IMR-90 (cell line): ENCODE measurements at places on chromosomes 4 and X. TPM values are rescaled to one million over a fixed set of nuclear protein-coding genes. Genes with fewer than 3 reads are reported as not detected.

DNA sequence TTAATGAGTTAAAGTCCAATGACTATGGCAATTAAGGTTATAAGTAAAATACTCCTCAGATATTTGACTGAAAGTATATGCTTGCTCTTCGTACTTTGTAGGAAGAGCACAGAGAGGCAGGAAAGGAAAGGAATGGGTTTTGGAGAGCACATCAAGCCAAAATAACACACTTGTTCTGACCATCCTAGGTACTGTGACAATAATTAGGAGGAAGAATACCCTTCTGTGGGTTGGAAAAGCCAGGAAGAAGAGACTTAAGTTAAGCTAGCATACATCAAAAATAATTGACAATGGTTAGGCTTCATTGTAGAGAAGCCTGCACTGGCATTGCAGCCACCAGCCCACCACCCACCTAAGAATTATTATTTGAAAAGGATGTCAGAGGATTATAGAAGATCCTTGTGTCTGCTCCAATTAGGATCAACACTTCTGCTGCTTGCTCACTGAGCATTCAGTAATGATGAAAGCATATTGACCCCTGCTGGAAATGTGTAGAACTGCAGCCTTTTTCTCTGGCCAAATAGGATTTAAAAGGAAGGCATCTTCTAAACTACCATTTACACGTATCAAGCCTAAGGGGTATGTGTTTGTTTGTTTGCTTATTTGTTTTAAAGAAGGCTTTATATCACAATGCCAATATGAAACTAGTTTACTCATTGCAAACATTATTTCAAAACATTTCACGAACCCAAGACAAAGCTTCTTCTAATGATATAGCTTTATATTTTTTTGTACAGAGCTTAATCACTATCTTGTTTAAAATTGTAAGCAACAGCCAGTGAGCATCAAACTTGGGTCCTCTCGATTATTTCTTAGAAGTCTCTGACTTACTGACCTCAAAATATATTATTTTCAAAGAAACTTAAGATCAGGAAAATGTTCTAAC, 286.2 kb upstream of the TET2 start:
- peak; percentile 63 for DNase-seq

- no peak for DNase-seq
Measured at GRCh38 chr4:180578175-180578574, 1665.0 kb upstream of the TENM3 start.

- peak; percentile 88 for DNase-seq
Measured at GRCh38 chr4:53899586-53900270, 164.7 kb downstream of the CHIC2 start.

GRCh38 chr4:27692158-27692557, 831.5 kb downstream of the STIM2 start:
- peak; percentile 29 for DNase-seq

- no peak for DNase-seq
Measured at GRCh38 chrX:73977542-73978169, 326.3 kb upstream of the ZCCHC13 start.

DNA sequence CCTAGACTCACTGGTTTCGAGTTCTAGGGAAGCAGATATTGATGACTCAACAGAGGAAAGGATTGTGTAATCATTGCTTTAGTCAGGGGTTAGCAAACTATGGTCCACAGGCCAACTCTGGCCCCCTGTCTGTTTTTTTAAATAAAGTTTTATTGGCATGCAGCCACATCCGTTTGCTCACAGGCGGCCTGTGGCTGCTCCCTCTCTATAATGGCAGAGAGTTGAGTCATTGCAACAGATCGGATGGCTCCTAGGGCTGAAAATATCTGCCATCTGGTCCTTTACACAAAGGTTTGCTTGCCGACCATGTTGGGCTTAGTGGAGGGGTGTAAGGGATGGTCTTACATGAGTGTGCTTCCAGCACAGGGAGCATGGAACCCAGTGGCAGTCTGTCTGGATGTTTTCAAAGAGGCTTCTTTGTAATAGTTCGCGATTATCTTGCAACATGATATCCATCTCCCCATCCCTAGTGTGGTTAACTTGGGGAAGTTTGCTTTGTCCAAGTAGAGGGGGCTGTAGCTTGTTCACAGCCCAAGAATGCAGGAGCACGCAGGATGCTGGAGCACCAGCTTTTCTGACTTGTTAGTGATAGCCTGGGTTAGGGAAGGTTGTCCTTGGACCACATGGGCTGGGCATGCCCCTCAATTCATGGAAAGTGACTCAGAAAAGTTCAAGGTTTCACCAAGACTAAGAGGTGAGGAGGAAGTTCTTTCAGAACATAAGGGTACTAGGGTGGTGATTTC, 59.3 kb upstream of the CLDN34 start:
- peak; percentile 94 for DNase-seq

GRCh38 chr4:155964016-155964891, 10.6 kb upstream of the CTSO start:
- DNase-seq = no peak

DNA sequence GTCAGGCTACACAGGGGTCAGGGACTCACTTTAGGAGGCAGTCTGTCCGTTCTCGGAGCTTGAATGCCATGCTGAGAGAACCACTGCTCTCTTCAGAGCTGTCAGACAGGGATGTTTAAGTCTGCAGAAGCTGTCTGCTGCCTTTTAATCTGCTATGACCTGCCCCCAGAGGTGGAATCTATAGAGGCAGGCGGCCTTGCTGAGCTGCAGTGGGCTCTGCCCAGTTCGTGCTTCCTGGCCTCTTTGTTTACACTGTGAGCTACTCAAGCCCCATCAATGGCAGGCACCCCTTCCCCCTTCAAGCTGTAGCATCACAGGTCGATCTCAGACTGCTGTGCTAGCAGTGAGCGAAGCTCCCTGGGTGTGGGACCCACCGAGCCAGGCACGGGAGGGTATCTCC, 31.5 kb upstream of the UNC5C start:
- DNase-seq = no peak

DNA sequence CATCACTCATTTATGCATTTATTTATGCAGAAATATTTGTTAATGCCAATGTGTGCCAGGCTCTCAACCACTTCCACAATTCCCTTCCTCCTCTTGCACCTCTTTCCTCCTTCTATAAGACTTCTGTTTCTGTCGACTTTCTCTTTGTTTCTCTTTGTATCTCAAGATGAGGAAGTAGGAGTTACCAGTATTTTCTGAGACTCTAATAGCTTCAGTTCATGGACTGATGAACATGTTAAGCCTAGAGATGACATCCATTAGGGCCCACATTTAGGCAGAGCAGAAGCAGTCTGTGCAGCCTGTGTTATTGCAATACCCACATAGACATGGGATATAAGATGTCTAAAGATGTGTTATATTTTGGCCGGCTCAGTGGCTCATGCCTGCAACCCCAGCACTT, 241.8 kb upstream of the SMIM31 start:
- no peak for DNase-seq

GRCh38 chrX:68059469-68059868, 373.8 kb downstream of the OPHN1 start:
- no peak for DNase-seq

DNA sequence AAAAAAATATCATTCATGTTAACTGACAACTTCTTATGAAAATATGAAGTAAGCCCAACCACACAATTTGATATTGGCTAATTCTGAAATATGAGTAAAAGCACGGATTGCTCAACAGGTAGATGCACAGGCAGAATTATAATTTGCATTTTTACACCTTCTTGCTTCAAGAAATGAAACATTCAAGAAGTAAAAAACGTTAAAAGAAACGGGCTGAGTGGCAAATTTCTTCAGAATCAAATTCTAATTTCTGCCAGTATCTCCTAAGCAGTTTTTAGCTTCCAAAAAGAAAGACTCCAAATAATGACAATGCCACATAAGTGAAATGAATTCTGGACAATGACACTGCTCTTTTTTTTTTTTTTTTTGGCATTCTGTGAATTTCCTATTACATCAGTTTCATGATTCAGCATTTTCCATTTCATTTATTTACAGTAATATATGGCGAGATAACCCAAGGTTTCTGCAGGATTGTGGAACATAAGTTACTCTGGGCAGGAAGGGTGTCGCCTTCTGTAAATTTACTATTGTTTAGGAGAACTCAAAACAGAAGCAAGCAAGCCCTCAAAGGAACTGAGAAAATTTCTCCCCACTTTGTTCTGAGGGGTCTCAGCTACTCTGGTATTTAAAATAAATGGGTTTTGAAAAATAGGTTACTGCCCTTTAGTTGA, 1.4 kb downstream of the SEL1L3 start:
- DNase-seq = peak; percentile 47

- DNase-seq = peak; percentile 7
Measured at GRCh38 chr4:48633657-48634056, 143.6 kb downstream of the ZAR1 start.

- DNase-seq = peak; percentile 61
Measured at GRCh38 chr4:16026160-16026761, 57.6 kb downstream of the PROM1 start.

GRCh38 chr4:174036576-174036975, 246.9 kb downstream of the FBXO8 start:
- DNase-seq = no peak

DNA sequence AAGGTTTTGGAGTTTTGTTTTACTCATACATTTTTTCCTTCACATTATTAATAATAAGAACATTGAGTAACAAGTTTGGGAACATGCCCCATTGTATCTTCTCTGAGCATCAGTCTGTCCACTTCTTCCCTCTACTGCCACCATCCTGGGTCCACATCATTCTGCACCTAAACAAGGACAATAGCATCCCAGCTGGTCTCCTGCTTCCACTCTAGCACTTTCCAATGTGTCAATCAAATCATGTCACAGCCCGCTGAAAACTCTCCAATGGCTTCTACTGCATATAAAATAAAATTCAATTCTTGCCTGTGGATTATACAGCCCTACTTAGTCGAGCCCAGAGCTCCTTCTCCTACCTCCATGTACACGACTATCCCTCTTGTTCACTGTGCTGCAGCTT, 66.8 kb upstream of the RBPJ start:
- no peak for DNase-seq

- no peak for DNase-seq
Measured at GRCh38 chr4:174933083-174933482, 14.9 kb downstream of the ADAM29 start.

DNA sequence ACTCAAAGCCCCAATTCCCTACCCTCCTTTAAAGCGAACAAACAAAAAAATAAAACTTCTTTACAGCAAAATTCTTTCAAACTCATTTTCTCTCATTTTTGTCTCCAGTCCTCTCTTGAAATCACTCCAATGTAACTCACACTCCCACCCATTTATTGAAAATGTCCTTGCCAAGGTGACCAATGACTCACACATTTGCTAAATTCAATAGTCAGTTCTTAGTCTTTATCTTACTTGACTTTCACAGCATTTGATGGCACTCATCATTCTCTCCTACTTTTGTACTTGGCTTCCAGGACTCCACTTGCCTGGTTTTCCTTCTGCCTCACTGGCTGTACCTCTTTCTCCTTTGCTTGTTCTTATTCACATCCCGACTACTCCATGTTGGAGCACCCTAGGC, 19.9 kb downstream of the CC2D2A start:
- peak; percentile 4 for DNase-seq

GRCh38 chr4:169260217-169260866, 10.4 kb downstream of the SH3RF1 start:
- DNase-seq = no peak

DNA sequence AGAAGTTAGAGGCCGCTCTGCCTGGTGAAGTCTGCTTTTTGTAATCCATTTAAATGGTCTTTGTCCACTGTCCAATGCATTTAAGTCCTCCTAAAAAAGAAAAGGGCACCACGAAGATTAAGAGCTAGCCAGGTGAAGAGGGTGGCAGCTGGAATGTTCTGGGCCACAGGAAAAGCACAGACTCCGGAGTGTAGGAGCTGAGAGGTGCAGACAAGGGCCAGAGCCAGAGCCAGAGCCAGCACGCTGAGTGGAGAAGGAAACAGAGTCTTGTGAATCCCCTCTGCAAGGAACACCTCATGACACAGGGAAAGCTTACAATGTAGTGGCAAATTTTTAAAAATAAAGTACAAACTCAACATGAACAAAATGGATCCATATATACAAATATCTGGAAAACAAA, 83.6 kb downstream of the TSPAN5 start:
- no peak for DNase-seq

GRCh38 chr4:5945171-5945570, 52.3 kb upstream of the CRMP1 start:
- no peak for DNase-seq

DNA sequence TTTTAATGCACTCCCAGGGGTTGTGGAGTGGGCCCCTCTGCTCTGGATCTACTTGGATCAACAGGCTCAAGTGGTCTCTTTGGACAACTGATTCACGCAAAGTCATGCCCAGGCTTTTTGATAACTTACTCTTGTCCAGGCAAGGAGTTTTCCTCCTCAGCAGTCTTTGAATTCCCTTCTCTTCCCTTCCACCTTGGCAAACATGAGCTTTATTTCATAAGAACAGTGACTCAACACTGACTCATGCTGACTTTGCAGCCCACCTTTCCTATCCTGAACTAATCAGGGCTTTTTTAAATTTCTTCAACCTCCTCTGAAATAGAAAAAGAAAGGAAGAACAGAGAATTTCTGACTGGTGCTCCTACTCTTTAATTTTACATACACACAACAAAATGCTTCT, 132.1 kb upstream of the LDB2 start:
- DNase-seq = peak; percentile 96

DNA sequence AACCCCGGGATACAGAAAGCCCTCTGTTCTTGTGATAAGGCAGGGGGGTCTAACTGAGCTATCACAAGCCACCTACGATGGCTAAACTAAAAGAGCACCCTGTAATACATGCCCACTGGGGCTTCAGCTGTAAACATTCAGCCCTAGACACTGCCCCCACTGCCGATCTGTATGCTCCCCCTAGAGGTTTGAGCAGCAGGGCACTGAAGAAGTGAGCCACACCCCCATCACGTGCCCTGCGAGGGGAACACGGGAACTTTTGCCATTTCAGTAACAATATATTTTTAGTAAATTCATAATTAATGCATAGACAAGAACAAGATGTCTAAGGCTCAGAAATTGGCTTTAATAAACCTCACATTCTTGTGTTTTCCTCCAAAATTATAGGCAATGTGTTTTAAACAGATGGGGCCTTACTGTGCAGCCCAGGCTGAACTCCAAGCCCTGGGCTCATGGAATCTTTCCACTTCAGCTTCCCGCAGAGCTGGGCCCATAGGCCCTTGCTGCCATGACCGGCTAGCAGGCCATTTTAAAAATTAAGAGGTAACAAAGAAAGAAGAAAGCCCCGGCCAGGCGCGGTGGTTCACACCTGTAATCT, 235.3 kb upstream of the SFRP2 start:
- no peak for DNase-seq

GRCh38 chr4:180640193-180640592, 1603.0 kb upstream of the TENM3 start:
- no peak for DNase-seq

GRCh38 chr4:2767046-2767704, 11.0 kb upstream of the TNIP2 start:
- DNase-seq = no peak

CSN3 gene
- not detected in 2 replicates for total RNA-seq

SYTL5 gene
- 0.54 and 0.56 TPM in 2 replicates for total RNA-seq

FGFR3 gene
- 0.18 and 0.28 TPM in 2 replicates for total RNA-seq

SPON2 gene
- 21.1 and 21.7 TPM in 2 replicates for total RNA-seq

ADH6 gene
- not detected in 2 replicates for total RNA-seq

ANKRD50 gene
- total RNA-seq = 35.3 and 45.8 TPM in 2 replicates

EREG gene
- total RNA-seq = 0.36 and 1.1 TPM in 2 replicates

EVC2 gene
- 5.8 and 5.9 TPM in 2 replicates for total RNA-seq

SPACA5 gene
- total RNA-seq = not detected in 2 replicates

DRP2 gene
- 6.9 and 7.0 TPM in 2 replicates for total RNA-seq

FAM13A gene
- total RNA-seq = 22.0 and 25.3 TPM in 2 replicates

CENPVL2 gene
- not detected in 2 replicates for total RNA-seq

SPANXC gene
- total RNA-seq = not detected in 2 replicates

DIPK2B gene
- not detected in 2 replicates for total RNA-seq

SMIM10L2A gene
- under 0.01 TPM in 2 replicates for total RNA-seq

VCX2 gene
- not detected in 2 replicates for total RNA-seq

CFAP47 gene
- total RNA-seq = under 0.01 TPM in 1 of 2 replicates, not detected in the other

DMRTC1B gene
- not detected in 2 replicates for total RNA-seq

SHROOM3 gene
- total RNA-seq = 18.1 and 19.5 TPM in 2 replicates

MUC7 gene
- total RNA-seq = not detected in 2 replicates

MAGEE2 gene
- not detected in 2 replicates for total RNA-seq
